ENCODE measurements at places on chromosomes 12 and 14.

DNA sequence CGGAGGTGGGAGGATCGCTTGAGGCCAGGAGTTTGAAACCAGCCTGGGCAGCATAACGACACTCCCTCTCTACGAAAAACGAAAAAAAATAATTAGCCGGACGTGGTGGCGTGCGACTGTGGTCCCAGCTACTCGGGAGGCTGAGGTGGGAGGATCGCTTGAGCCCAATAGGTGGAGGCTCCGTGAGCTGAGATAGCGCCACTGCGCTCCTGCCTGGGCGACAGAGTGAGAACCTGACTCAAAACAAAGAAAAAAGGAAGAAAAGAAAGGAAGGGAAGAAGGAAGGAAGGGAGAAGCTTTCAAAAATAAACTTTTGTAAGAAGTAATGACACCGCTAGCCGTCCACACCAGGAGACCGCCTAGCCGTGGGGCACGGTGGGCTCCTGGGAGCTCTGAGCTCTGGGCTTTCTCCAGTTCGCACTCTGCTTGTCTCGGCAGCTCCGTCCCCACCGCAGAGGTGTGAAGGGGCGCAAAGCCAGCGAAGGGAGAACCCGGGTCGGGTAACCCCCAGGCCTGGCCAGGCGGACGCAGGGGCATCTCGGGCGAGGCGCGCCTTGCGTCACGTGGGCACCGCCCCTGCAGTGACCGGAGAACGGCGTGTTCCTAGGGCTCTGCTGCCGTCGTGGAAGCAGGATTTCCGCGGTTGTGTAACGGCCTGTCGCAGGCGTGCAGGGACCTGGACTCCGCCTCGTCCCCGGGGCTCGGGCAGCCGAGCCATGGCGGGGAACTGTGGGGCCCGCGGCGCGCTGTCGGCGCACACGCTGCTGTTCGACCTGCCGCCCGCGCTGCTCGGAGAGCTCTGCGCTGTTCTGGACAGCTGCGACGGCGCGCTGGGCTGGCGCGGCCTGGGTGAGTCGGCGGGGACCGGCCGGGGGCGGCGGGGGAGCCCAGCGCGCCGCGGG, at the start of gene IRAK3:
IRAK3 (plus strand) TSS at position 631 of the 902 bp plus-strand sequence; CDS start at position 717, 86 bp downstream.
- no peak for DNase-seq

DNA sequence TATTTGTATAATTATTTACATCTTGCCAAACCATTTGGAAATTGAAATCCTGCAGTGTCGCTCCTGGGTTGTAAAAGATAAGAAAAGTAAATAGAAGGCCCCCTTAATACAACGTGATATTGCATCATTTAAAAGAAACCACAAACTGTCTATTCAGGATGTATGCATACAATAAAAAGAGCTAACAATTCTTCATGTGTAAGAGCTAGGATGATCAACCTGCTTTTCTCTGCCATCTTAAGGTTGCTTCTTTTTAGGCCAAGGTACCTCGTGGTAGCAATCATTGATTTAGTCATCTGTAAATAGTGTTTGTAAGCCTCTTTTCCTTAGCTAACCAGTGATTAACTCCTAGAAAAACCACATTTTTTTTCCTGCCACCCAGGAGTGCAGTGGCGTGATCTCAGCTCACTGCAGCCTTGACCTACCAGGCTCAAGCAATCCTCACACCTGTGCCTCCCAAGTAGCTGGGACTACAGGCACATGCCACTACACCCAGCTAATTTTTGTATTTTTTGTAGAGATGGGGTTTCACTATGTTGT, 3.3 kb upstream of the USP44 start:
- no peak for DNase-seq

DNA sequence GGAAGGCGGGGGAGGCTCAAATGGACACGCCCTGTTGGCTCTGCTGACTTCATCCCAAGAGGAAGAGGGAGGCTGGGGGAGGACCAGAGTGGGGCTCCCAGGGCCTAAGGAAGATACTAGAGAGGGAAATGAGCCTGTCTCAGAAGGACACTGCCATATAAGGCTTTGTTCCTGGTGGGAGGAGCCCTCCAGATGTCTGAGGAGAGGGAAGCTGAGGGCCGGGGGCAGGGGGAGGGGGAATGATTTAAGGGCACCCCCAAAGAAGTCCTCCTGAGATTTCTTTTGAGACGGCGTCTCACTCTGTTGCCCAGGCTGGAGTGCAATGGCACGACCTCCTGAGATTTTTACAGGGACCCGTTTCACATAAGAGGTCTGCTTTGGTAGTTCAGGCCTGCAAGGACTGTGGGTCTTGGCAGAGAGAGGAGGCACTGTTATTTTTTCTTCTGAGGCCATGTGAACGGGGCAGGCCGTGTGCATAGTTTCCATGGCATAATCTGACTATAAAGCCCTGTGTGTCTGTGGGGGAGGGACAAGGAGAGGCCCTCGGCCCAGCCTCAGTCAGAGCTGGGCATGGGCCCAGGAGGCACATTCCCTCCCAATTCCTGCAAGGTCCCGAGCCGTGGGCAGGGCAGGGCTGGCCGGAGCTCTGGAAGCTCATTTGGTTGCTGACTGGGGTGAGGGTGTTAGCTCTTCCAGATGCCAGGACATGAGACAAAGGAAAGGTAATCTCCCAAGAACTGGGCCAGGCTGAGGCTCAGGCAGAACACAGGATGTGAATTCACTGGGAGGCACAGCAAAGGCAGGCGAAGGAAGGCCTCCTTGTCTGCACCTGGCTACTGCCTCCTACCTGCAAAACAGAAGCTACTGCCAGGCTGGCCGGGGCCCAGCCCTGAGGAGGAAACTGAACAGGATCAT, 22.2 kb upstream of the PLEKHG3 start:
- DNase-seq = no peak

DNA sequence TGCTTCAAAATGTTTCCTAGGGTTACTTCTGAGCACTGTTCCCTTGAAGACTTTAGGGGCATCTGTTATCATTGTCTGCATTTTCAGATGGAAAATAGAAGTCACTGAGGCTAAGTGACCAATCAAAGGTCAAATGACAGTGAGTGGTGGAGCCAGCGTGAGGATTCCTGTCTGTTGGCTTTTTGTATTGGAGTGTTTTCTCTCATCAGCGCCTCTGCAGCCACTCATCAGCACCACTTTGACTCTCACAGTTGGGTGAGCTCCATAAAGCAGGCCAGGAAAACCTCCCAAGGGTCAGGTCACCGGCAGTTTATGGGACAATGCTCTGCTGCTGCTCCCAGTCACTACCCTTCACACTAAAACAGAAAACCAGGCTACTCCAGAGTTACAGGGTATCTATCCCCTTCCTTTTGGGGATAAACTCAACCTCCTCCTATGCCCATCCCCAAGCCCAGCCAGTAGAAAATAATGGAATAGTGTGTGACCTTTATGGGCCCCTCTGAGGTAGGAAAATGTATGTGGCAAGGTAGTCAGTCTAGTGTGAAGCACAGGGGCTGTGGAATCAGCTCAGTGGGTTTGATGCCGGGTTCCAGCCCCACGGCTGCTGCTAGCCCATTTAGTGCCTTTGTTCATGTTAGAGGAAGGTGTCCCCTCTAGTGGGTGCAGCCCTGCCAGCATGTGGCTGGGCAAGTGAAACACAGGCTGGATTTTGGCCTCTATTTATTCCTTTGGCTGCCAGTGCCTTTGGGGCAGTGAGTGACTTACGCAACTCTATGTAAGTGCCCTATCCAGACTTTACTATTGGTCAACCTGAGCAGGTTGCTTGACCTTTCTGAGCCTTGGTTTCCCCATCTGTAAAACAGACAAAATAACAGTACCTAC, 133.8 kb upstream of the CPM start:
- no peak for DNase-seq

- DNase-seq = no peak
These were observed 42.0 kb downstream of the GUCY2C start for GRCh38 chr12:14654416-14654815.

- DNase-seq = no peak
These were observed 454.8 kb downstream of the NOVA1 start for GRCh38 chr14:26143057-26143456.

DNA sequence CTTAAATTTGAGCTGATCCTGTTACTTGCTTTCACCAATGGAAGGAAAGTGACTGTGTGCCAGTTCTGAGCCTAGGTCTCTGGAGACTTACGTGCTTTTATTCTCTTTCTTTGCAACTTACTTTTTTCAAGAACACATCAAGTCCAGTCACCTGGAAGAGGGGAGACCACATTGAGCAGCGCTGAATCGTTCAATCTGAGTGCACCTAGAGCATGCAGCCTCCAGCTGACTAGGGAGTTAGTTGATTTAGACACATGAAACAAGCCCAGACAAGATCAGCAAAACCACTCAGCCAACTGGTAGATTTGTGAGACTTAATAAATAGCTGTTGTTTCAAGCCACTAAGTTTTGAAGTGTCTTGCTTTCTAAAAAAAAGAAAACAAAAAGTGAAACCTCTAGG, 1014.8 kb upstream of the FBXO33 start:
- DNase-seq = no peak

GRCh38 chr12:70241845-70242244, 1.4 kb upstream of the CNOT2 start:
- DNase-seq = no peak

- DNase-seq = no peak
These were observed 1.4 kb upstream of the GSC start for GRCh38 chr14:94771158-94771905.
